Jurkat, Clone E6-1 (cell line): ENCODE measurements at places on chromosomes 5 and 9.

DNA sequence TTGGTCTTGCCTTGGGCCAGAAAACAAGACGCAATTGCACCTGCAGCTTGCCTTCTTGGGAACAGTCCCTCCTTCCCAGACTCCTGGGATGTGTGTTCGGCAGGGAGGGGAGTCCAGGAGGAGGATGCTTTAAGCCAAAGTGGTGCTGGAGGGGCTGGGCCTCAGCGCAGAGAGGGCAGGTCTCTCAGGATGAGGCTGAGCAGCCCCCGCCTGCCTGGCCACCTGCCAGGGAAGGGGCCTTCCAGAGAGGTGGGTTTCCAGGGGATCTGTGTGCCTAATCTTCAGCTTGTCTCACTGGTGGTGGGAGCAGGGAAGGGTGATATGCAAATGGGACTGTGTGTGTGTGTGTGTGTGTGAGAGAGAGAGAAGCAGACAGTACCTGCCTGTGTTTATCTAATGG lies 105.2 kb downstream of the ENTREP1 start:
- no peak for DNase-seq

DNA sequence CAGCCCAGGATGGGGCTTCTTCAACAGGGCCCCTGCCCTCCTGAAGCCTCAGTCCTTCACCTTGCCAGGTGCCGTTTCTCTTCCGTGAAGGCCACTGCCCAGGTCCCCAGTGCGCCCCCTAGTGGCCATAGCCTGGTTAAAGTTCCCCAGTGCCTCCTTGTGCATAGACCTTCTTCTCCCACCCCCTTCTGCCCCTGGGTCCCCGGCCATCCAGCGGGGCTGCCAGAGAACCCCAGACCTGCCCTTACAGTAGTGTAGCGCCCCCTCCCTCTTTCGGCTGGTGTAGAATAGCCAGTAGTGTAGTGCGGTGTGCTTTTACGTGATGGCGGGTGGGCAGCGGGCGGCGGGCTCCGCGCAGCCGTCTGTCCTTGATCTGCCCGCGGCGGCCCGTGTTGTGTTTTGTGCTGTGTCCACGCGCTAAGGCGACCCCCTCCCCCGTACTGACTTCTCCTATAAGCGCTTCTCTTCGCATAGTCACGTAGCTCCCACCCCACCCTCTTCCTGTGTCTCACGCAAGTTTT lies 23.6 kb downstream of the PCDHGC5 start:
- peak; percentile 48 for DNase-seq

DNA sequence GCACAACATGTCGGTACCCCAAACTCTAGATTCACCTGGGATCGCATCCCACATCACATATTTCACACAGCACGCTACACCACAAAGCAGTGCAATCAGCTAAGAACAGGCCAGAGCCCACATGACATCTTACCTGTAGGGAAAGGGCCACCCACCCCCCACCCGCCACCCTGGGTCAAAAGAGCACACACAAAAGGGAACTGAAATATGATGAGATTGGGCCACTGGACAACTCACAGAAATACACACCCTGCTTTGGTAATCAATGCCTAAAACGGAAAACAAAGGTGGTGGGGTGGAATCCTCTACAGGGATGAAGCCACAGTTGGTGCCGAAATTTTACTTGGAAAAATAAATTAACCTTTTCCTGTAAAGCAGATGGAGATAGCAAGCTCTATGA lies 13.1 kb downstream of the RETREG1 start:
- no peak for DNase-seq

DNA sequence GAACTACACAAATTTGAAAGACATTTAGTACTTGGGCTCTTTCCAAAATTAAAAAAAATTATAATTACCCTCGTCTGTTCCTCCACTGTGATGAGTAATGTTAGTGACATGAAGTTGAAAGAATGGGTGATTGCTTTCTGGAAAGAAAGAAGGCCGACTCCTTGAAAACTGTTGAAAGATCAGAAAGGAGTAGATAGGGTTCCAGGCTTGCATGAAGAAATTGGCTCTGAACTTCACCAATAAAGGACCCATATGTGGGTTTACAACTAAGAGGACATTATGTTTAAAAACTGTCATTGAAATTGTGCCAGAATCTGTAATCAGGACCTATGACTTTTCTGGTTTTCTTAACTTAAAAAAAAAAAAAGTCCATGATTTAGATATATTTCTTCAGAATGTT lies 20.7 kb upstream of the MOCS2 start:
- DNase-seq: no peak

DNA sequence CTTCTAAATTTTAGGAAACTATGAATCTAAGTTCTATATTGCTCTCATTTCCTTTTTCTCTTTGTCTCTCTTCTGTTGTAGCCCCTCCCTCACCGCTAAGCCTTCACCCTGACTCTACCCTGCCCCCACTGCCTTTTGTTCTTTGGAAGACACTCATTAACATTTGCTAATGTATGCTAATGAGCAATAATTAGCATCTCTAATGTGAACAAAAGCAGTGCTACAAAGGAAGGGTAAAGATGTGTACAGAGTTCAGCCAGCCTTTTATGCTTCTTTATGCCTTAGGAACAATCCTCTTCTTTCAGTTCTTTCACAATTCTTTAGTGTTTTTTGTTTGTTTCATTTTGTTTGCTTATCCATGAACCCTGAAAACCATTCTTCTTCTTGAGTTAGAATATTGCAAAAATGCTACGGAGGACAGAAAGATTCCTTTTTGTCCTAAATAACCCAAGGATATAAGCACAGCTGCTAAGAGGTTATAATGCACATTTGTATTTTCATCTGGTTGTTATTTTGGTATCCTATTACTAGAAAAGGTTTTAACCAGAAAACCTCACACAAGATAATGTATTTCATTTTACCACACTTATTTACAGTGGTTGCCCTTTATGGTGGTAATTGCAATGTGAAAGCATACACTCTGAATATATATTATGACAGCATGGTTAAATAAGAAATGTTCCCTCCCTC lies 159.3 kb downstream of the TMC1 start:
- no peak for DNase-seq

GRCh38 chr5:30968971-30969370 lies 224.5 kb upstream of the CDH6 start:
- no peak for DNase-seq

DNA sequence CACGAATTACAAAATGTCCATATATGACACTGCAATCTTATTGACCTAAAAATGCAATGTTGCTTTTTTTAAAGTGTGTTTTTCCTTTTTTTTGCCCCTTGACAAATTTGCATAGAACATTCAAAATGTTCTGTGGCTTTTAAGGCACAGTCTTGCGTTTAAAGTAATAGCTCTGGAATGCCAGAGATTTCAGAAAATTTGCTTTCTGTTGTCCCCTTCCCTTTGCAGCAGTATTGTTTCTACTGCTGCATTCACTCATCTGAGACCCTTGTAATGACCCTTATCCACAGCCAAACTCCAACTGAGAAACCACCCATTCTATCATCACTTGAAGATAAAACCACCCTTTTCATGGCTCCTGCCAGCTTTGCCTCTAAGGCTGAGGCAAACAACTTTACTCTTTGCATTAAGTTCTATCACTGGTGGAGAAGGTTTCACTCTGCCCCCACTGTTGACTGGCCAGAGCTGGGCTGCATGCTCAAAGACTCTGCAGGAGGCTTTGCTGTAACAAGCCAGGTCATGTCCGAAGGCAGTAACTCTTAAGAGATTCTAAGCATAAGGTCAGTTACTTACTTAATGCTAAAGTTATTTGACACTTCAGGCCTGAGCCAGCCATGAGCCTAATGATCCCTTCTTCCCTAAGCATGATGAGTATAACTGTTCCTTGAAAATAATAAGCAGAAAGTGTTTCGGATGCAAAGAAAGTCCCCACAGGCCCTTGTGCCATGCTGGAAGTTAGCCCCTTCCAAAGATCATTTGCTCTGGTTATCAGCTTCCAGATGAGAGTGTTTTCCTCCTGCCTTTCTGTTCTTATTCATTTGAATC lies 101.9 kb downstream of the CD180 start:
- DNase-seq: no peak

GRCh38 chr9:134055981-134056461 lies 11.8 kb downstream of the BRD3 start:
- DNase-seq: no peak

- no peak for DNase-seq
These were observed 25.5 kb downstream of the INSYN2B start for GRCh38 chr5:169954786-169955185.

- peak; percentile 12 for DNase-seq
These were observed 94.4 kb downstream of the MTREX start for GRCh38 chr5:55402199-55402598.

- peak; percentile 47 for DNase-seq
These were observed 3.1 kb upstream of the RGMB start for GRCh38 chr5:98770209-98770910.

DNA sequence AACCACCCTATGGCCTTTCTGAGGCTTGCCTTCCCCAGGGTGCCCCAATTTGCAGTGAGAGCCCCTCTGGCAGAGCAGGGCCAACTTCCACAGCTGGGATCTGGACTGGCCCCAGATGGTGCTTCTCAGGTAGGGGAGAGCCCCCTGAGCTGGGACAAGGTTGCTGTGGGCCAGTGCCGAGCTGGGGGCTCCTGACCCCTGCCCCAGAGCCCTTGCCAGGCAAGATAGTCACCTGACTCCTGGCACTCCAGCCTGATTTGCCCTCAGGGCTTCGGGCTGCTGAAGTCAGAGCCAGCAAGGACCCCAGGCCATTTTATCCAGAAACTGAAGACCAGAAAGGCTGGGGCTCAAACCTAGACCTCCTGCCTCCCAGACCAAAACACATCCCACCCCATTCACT lies 33.4 kb upstream of the AKNA start:
- no peak for DNase-seq

DNA sequence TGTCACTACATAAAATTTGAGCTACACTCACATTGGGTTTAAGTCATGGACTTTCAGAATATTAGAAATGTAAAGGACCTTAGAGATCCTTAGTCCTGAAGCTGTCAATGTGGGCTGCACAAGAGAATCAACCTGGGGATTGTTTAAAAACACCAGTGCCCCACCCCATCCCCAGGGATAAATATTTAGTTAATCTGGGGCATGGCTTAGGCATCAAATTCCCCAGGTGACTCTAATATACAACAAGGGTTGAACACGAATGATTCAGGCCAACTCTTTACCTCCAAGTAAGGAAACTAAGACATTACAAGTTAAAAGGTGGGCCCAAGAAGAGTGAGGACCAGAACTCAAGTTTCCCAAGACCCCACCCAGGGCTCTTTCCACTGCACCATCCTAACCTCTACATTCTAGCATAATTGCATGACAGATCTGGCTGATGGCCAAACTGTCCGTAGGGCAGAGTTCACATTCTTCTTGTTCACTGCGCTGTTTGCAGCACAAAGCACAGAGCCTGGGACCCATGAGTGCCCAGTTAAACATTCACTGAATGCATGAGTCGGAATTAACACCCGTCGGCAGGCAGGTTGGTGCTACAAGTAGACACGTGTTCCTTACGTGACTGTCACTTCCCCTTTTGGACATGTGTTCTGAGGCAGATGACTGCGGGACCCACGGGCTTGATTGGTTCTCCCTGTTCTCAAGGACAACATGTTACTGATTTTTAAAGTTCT lies 25.2 kb downstream of the CYFIP2 start:
- no peak for DNase-seq

GRCh38 chr5:73390972-73391371 lies 57.6 kb downstream of the FOXD1 start:
- DNase-seq: no peak

DNA sequence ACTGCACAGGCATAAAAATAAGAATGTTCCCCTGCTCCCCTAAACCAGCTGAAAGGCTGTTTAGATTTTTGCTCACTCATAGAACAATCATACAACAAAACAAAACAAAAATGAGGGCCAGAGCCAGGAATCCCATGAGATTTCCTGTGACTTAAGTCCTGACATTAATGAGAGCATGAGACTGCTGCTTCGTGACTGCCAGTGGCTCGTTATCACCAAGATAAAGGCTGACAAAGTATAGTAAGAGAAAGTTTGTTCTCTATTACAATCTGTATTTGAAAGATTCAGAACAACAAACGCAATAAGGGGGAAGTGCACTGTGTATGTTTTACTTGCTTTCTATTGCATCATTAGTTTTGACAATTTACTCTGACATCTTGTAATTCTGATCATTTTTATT lies 837.1 kb upstream of the C9orf72 start:
- DNase-seq: no peak

DNA sequence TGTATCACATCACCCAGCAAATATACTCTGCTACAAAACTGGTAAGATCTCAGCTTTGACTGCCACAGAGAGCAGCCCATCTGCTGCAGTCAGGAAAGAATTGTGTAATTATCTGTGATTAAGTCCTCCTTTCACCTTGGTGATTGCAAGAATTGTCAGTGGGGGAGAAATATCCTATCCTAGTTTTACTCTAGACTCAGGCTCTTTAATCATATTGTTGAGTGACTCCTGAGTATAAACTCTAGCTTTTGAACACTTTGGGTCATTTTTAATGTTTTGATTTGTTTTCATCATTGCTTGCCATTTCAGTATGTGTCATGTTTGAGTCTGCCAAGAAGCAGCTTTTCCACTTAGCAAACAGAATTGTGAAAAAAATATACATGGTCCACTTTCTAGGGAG lies 32.1 kb downstream of the VCAN start:
- DNase-seq: no peak

GRCh38 chr9:27361492-27361891 lies 64.5 kb upstream of the EQTN start:
- no peak for DNase-seq

DNA sequence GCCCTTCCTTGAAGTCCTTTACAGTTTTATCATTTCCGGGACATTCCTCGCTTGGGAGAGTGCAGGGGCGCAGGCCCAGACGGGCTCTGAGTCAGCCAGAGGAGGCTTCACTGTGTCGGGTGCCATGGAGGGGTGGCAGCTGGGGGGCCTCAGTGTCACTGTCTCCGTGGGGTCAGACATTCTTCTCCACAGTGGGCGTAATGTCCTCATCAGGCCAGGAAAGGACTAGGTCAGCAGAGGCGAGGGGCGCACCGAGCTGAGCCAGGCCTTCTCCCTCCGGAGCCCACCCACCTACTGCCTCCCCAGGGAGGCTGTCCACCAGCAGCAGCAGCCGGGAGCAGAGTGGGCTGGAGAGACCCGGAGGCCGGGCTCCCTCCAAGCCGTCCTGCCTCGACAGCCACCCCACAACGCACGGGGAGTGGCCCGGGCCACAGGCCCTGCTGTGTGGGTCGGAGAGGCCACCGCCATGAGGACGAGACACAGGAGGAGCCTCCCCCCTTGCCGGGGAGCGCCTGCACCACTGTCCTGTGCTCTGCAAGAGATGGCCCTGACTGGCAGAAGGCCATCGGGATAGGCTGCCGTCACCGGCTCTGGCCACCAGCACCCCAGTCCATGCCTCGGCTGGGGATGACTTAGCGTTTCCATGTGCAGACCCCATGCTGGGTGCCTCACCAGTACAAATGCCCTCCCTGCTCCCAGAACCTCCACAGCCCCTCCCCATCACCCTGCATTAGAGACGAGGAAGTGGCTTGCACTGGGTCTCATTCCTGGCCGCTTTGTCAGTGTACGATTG lies 26.5 kb downstream of the SARDH start:
- no peak for DNase-seq

GRCh38 chr5:79544131-79544530 lies 30.2 kb upstream of the HOMER1 start:
- DNase-seq: no peak

GRCh38 chr5:1155191-1156032 lies 43.5 kb upstream of the SLC12A7 start:
- DNase-seq: no peak
